ENCODE measurements at places on chromosomes 11 and 22.

GRCh38 chr22:37953062-37953436 lies 352 bp downstream of the C22orf23 start:
- DNase-seq: no peak

DNA sequence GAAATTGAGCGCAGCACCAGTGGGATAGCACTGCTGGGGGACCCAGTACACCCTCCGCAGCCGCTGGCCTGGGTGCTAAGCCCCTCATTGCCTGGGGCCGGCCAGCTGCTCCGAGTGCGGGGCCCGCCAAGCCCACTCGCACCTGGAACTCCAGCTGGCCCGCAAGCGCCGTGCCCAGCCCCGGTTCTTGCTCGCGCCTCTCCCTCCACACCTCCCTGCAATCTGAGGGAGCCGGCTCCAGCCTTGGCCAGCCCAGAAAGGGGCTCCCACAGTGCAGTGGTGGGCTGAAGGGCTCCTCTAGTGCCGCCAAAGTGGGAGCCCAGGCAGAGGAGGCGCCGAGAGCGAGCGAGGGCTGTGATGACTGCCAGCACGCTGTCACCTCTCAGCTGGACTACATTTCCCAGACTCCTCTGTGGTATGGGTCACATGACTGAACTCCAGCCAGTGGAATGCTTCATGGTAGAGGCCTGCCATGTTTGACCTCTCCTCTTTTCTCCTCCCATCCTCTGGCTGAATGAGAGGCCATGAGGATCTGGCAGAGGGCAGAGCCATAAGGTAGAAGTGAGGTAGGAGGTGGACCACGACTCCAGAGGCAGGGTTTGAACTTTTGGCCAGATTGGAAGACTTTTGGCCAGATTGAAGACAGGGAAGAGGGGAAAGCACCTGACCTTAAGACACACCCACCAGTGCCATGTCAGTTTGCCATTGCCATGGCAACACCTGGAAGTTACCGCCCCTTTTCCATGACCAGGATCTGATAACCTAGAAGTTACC lies 6.2 kb downstream of the MRGPRD start:
- no peak for DNase-seq

DNA sequence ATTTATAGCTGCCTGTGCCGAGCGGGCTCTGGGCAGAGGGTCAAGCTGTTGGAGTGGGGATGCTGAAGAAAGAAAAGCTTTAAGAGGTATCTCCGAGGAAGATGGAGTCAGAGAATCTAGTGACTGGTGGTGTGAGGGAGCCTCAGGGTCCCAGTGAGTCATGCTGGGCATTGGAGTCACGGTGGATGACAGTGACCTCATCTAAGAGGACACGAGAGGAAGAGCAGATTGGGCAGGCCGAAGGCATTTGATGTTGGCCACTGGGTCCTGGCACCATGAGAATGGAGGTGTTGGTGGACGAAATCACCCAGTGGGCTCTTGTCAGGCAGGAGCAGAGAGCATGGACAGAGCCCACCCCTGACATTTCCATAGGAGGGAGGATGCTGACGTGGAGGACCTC lies 68.4 kb downstream of the TBC1D22A start:
- DNase-seq: no peak

DNA sequence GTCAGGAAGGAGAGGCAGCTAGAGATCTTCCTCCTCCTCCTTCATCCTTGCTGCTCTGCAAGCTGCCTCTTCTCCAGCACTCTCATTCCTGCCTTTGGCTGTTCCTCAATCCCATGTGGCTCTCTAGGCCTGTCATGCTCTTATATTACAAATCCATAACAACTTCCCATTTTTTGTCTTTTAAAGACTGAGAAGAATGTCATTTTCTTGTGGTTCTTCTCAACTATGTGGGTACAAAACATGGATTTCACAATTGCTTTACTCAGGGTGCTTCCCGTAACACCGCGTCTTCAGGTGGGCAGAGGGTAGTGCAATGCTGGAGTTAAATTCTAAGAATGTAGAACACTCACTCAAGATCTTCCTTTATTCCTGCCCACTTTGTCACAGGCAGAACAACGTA lies 6.8 kb upstream of the CAT start:
- DNase-seq: no peak

DNA sequence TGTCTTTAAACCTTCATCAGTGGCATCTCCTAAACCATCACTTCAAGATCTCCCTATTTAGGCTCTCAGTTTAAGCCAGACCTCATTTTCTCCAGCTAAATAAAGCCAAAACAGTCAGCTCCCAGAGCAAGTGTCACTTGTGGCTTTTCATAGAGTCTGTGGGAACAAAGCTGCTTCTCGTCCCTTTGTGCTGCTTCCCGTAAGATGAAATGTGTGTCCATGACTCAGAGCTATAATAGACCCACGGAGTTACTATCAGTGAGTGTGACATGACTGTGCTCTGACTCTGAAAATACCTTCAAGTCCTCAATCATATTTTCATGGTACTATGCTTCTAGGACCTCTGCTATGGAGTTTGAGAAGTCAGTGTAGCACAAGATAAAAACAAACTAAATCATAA lies 57.3 kb upstream of the SLN start:
- no peak for DNase-seq

DNA sequence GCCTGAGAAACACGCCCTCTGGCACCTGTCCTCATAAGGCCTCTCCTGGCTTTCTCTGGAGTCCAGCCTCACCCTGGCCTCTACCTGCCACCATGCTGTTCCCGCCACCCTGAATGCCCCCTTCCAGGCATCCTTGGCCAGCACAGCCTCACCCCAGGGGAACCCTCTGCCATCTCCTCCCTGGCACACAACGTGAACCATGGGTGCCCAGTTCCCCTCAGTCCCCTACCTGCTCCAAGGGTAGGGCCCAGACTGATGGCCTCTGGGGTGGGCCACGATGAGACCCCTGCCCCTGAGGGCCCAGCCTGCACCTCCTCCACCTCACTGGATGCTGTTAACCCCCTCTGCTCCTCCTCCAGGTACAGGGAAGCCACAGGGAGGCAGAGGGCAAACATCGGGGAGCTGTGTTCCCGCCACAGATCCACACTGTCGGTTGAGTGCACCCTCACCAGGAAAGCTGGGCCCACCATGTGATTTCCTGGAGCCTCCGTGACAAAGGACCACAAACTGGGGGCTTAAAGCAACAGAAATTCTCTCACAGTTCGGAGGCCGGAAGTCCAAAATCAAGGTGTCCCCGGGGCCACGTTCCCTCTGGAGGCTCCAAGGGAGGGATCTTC lies 169.6 kb downstream of the BRD1 start:
- no peak for DNase-seq

GRCh38 chr11:2770096-2770751 lies 70.4 kb upstream of the KCNQ1OT1 start:
- no peak for DNase-seq

DNA sequence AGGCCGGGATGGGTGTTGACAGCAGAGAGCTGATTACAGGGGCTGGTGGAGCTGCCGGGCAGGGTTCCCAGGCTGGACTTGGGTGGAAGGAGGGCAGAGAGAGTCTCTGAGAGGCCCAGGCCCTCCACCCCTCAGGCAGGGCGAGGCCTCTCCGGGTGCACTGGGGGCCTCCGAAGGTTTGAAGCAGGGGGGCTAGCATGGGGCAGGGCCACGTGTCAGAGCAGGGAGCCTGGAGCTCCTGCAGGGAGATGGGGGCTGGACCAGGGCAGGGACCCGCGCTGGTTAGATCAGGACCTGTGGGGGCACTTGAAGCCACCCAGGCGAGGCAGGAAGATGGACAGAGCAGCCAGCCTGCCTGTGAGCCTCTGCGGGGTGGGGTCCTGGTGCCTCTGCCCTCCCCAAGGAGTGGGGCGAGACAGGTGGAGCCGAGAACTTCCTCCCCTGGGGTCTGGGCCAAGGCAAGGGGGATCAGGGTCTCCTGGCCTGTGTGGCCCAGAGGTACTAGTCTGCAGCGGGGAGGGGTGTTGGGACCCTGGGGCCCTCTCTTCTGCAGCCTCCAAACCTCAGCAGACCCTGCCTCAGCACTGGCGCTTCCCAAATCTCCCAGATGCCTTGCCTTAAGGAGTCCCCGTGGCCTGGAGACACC lies 911 bp downstream of the PANX2 start:
- no peak for DNase-seq

DNA sequence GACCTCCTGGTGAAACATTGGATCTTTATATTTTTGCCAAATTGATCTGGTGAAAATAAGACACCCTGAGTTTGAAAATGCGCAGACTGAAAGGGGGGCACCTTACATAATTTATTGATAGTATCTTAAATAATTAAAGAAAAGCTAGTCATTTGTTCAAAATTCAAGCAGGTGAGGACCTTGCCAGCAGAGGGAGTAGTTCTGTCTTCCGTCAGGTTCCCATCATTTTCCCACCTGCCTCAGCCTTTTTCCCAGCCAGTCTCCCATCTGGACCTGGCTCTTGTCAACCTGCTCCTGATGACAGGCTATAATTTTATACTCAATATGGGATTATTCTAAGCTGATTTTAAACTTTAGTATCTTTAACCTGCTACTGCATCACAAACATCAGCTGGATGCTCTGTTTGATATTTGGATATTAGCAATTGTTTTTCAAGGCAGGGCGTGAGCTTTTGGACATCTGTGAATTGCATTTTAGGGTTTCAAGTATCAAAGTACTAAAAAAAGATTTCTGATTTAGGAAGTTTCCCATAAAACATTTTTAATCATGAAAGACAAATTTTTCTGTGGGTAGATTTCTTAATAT lies 132.0 kb downstream of the ELP4 start:
- no peak for DNase-seq

DNA sequence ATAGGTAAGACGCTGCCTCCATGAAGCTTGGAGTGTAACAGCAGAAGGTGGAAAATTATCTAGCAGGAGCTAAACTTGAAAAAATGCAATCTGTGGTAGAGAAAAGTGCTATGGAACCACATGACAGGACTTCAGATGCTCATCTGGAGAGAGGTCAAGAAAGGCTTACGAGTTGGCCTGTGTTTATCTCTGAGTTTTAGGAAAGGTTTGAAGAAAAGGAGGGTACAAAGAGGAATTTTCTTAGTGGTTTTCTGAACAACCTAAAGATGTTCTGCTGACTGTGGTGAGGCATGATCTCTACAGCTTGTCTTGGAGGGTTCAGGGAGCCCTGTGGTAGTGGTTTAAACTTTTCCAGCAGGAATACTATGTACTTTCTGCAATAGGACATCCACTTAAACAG lies 8.2 kb downstream of the FJX1 start:
- no peak for DNase-seq

- DNase-seq: no peak
Observed at GRCh38 chr11:12069066-12069676, 41.2 kb upstream of the MICAL2 start.

GRCh38 chr22:31840585-31840984 lies 86.8 kb downstream of the DEPDC5 start:
- DNase-seq: no peak

GRCh38 chr11:67651976-67652781 lies 1.6 kb upstream of the ACY3 start:
- no peak for DNase-seq

- no peak for DNase-seq
Observed at GRCh38 chr11:106695506-106695905, 322.8 kb downstream of the GUCY1A2 start.

DNA sequence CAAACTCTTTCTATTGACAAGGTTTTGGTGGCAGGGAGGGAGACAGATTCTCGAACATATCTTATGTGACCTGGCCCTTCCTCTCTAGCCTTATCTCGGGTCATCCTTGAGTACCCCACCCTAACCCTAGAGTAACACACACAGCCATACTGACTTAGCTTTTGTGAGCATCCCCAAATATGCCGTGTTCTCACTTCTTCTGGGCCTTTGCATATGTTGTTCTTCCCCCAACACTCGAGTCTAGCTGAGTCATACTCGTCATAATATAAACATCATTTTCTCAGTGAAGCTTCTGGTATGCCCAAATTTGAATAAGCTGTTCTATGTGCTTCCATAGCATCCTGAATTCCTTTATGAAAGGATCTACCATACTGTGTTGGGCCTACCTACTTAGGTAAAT lies 8.0 kb downstream of the TTC17 start:
- no peak for DNase-seq

GRCh38 chr11:126561327-126561893 lies 205.9 kb downstream of the ST3GAL4 start:
- no peak for DNase-seq

- DNase-seq: no peak
Observed at GRCh38 chr22:27445881-27446280, 355.7 kb downstream of the MN1 start.

GRCh38 chr11:47786373-47786772 lies 19.2 kb upstream of the FNBP4 start:
- no peak for DNase-seq

GRCh38 chr11:2582351-2582945 lies 117.3 kb downstream of the KCNQ1OT1 start:
- DNase-seq: no peak
